ENCODE measurements at places on chromosomes 5 and 9.

DNA sequence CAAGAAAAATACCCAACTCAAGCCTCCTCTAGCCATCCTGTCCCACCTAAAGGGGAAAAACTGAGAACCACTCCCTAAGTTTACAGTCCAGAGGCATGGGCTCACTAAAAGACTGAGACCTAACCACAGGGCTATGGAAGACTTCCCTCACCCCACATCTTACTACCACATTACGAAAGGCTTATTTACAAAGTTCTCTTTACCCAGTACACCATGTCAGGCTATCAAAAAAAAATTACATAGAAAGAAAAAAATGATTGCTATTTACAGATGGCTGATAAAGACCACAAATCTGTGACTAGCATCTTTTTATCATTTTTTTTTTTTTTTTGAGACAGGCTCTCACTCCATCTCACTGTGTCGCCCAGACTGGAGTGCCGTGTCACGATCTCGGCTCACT is 69.7 kb upstream of the TNPO1 start:
- no peak for DNase-seq

GRCh38 chr9:136170006-136170901 is 34.7 kb downstream of the LHX3 start:
- DNase-seq = no peak

DNA sequence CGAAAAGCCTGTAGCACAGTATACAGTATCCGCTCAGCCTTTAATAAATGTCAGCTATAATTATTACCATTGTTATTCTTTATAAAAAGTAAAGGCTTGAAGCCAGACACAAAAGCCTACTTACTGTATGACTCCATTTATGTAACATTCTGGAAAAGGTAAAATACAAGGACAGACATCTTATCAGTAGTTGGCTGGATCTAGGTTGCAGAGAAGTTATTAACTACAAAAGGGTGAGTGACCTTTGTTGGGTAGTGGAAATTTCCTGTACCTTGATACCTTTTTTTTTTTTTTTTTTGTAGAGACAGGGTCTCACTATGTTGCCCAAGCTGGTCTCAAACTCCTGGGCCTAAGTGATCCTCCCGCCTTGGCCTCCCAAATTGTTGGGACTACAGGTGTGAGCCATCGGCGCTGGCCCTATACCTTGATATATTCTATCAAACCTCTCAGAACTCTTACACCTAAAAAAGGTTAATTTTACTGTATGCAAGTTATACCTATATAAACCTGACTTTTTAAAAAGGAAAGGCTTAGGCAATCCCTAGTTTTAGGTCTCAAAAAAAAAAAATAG is 6.0 kb downstream of the HDAC3 start:
- no peak for DNase-seq

- no peak for DNase-seq
These were observed 92.4 kb downstream of the TMEM215 start for GRCh38 chr9:32875748-32876147.

- no peak for DNase-seq
These were observed 102.9 kb downstream of the BOD1 start for GRCh38 chr5:173513521-173513991.

GRCh38 chr5:67935908-67936566 is 279.5 kb upstream of the PIK3R1 start:
- no peak for DNase-seq

GRCh38 chr5:177368869-177369644 is 11.3 kb downstream of the RGS14 start:
- DNase-seq = no peak
